ENCODE measurements at places on chromosomes 2 and 18. TPM values are rescaled to one million over a fixed set of nuclear protein-coding genes. Genes with fewer than 3 reads are reported as not detected.

Gene PDE1A
- 1.4 TPM for total RNA-seq

Gene DNAH6
- 0.02 TPM for total RNA-seq

Gene CCDC102B
- total RNA-seq = 1.3 TPM

Gene LDLRAD4
- 8.9 TPM for total RNA-seq

Gene EFR3B
- 2.2 TPM for total RNA-seq
